Cortex of kidney (tissue), 1 donor: ENCODE measurements at places on chromosomes 6 and 20.

DNA sequence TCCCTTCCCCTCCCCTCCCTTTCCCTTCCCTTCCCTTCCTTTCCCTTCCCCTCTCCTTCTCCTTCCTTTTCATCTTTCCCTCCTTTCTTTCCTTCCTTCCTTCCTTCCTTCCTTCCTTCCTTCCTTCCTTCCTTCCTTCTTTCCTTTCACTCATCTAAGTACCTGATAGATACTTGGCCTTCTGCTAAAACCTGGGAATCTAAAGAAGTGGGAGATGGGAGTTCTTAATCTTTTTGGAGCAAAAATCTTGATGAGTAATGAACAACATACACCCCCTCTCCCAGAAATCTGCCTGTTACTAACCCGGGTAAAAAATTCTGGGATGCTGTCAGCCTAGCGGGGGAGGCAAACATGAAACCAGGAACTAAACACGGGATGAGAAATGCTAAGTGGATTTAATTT, 100.7 kb downstream of the VEGFA start:
- no peak for DNase-seq

- DNase-seq, result no peak
These were observed 1.6 kb upstream of the ADIG start for GRCh38 chr20:38579219-38579910.

DNA sequence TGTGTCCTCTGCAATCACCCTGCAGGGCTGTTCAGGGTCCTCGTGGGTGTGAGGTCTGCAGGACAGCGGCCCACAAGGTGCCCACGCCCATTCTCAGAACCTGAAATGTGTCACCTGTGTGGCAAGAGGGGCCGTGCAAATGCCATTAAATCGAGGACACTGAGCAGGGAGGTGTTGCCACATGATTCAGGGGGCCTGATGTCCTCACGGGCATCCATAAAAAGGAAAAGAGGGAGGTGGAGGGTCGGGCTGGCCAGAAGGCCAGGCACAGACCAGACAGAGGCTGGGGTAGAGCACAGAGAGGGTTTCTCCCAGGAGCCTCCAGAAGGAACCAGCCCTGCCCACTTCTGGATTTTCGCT, 239.6 kb downstream of the ERMARD start:
- no peak for DNase-seq

DNA sequence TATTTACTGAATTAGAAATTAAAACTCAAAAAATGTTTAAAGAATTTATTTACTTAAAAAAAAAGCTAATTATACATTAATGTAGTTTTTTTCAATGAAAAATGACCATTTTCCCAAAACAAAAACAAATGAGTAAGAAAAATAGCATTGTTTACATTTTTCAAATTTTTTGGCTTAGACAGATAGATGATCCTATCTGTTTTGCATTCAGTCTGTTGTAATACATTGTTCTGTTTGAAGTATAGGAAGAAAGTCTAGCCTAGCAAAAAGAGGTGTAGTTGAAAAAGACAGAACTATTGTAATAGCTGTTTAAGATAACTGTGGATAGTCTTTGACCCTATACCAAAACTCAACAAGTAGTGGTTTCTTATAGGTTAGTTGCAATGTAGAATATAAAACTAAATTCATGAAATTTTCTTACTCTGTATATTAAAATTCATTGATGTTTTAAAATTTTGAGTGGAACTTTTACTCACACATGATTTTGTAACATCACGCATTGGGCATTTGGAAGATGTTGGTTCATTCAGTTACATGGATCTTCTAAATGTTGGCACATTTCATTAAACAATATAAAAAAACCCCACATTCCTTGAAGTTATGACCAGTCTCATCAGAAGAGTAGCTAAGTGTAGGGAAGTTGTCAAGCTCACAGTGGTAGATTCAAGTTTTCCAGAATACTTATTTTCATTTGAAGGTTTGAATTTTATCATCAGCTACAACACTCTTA, 62.0 kb downstream of the KCNS1 start:
- no peak for DNase-seq

- DNase-seq, result no peak
These were observed 8.8 kb downstream of the CLDN20 start for GRCh38 chr6:155272353-155273232.

DNA sequence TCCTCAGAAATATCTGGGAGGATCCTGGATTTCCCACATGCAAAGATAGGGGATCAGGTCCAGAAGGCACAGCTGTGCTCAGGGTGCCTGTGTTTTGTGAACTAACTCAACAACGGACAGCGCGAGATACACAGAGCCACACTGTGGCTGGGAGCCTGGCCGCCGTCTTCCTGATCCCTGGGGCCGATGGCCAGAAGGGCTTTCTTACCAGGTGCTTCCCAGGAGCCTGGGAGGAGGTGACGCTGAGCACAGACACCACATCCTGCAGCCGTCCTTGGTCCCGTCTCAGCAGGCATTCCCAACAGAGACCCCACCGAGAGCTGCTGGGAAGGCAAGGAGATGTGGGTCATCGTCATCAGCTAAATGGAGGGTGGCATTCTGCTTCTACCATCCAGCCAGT, 144.6 kb upstream of the AFDN start:
- no peak for DNase-seq

- DNase-seq, result no peak
These were observed 275.8 kb upstream of the PRDM1 start for GRCh38 chr6:105810105-105810921.

DNA sequence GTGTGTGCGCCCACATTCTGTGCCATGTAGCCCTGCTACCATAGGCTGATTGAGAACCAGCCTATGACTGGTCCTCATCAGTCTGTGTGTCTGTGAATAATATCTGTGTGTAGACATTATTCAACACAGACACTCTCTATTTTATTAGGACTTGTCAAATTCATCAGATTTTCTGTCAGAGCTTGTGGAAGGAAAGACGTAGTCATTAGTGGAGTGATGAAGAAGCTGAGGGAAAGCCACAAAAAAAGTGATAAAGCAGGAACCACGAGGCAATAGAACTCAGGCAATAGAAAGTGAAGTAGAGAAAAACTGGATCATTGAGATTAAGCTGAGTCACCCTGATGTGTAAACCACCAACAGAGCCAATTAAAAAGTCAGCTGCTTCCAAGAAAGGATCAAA, 122.2 kb upstream of the MARCKS start:
- DNase-seq, result no peak

DNA sequence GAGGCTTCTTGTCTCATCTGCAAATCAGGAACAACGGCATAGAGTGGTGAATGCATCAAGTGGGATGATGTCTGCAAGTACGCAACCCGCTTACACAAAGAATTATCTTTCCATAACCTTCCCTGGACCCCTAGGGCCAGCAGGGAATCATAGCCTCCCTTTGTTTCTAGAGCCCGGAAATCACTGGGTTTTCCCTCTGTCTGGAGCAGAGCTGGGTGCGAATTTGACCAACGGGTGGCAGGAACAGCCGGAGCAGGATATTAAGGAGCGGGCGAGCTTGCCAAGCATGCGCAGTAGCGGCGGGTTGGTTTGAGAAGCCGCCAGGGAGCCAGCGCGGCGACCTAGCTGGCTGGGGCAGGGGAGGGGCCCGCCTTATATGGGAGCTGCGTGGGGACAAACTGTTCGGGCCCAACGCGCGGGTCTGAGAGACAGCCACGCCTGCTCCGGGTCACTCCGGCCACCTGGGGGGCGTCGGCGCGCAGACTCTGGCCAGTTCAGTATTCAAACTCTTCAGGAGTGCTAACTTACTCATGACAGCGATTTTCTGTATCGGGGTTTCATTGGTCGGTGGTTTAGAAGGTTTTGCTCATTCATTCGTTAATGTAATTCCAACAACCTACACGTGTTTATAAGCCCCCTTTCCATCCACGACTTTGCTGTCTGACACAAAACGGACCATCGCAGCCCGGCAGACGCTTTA, 1.6 kb upstream of the KIF16B start:
- peak; percentile 27 for DNase-seq

DNA sequence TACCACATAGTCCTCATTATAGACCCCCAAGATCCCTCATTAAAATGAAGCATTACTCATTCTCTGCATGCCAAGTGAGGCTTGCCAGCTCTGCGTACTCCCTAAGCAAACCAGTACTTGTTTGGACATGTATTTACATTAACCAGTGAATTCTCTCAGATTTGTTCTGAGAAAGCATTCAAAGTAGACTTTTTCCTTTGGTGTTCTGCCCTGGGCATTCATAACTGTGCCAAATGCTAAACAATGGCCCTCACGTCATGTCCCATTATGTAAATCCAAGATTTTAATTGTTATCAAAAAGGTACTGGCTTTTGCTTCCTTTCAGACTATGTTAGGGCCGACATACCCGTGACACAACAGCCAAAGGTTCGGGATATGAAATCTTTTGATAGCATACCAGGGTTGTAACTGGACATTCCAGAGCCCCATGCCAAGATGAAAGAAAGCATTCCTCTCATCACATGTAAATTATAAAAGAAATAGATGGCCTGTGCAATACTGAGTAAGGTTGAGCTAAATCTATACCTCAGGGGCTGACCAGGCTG, 164.2 kb downstream of the ADAT2 start:
- no peak for DNase-seq

- DNase-seq, result no peak
These were observed 280.5 kb upstream of the JAG1 start for GRCh38 chr20:10954137-10954840.

GRCh38 chr20:17825960-17826843, 126.4 kb downstream of the BANF2 start:
- no peak for DNase-seq

DNA sequence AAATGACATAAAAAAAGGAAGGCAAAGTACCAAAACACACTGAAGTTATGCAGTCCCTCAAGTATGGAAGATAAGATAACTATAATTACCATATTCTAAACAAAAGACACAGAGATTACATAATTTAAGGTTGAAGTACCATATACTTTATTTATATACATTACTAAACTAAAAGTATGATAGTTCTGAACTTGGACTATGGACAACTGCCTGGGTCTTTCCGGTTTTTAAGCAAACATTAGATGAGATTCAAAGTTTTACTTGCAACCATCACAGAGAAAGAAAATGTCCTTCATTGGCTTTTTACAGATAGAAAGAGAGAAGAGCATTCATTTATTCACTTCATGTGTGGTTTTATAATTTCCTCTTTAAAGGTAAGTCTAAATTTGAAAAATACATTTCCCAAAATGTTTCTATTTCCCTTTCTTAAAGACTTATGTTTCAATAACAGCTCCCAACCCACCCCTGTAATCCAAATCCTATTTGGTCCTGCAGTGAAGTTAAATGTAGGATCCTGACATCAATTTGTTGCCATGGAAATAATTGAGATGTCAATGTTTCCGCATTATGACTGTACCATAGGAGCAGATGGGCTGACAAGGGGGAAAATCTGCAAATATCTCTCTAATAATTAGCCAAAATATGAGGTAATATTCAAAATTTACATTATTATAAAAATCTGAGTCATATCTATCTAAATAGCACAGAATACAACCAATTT, 63.7 kb downstream of the PTPRK start:
- no peak for DNase-seq

DNA sequence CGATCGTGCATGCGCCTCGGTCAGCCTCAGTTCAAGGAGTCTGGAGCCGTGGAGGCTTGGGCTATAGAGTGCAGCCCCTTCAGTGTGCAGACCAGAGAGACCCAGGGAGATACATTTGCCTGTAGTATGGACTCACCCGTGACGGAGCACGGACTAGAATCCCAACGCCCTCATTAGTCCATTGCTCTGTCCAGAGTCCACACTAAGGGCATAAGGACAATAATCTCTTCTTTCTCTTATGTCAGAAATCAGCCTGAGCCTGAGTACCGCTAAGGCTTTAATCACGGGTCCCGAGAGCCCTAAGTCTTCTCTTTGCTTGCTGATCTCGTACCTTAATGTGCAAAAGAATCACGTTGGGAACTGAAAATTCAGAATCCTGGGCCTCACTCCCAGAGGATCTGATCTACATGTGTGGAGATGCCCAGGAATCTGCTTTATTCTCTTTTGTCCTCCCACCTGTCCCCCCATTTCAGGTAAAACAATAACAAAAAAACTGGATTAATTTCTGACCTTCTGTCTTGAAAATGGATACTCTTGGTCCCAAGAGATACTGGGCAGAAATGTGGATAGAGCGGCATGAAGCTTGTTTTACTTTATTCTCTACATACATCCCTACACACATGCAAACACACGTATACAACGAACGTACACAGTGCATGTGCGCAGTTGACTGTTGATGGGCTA, 671 bp downstream of the BPHL start:
- no peak for DNase-seq

DNA sequence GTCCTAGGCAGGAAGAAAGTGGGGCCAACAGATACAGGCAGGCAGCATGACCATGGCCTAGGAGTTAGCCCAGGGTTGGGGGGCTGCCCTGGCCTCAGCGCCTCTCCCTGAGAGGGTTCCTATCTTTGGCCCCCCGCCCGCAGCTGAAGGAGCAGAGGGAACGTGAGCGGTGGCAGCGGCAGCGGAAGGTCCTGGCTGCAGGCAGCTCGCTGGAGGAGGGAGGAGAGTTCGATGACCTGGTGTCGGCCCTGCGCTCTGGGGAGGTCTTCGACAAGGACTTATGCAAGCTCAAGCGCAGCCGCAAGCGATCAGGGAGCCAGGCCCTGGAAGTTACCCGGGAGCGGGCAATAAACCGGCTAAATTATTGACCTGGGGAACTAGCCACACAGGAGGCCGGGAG, 32.6 kb downstream of the MOCS1 start:
- no peak for DNase-seq
